Stimulated activated CD8-positive, alpha-beta memory T cell treated with anti-CD3 and anti-CD28 coated beads, Interleukin-12 subunit alpha, Interleukin-12 subunit beta, amount 100 ng/mL, for 4 hours (primary cell): ENCODE measurements at places on chromosomes 4 and X.

- DNase-seq = no peak
Observed at GRCh38 chrX:20595928-20596575, 329.3 kb upstream of the RPS6KA3 start.

GRCh38 chr4:7956270-7956808 lies 16.7 kb upstream of the AFAP1 start:
- DNase-seq = no peak

- no peak for DNase-seq
Observed at GRCh38 chrX:24702362-24703184, 8.9 kb downstream of the POLA1 start.

DNA sequence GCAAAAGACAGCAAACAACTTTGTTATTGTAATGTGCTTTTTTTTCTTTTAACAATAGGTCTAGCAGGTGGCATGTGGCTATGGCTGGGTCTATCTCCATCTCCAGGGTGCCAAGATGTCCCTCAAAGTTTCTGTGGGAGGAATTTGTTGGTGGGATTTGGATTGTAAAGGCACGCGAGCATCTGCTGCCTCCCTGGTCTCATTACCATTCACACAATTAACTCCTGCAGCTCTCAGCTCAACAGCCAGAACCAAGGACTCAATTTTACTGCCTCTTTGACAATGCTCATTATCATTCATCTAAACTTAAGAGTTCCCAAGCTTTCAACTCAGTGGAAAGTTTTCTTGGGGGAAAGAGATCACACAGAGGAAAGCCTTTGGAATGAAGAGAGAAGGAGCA lies 10.9 kb upstream of the PCDH18 start:
- no peak for DNase-seq

DNA sequence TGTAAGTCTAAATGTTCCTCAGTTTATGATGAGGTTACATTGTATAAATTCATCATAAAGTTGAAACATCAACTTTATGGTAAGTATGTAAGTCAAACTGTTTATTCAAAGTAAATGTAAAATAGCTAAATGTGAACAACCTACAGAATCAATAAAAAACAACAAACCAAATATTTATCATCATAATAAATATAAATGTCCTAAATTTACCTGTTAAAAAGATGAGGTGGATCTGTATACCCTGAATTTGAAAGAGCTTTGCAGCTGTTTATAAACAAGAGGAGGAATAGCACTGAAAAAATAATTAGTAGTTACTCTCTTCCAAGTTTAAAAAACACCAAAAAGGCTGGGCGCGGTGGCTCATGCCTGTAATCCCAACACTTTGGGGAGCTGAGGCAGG lies 13.7 kb downstream of the ABHD18 start:
- DNase-seq = no peak

DNA sequence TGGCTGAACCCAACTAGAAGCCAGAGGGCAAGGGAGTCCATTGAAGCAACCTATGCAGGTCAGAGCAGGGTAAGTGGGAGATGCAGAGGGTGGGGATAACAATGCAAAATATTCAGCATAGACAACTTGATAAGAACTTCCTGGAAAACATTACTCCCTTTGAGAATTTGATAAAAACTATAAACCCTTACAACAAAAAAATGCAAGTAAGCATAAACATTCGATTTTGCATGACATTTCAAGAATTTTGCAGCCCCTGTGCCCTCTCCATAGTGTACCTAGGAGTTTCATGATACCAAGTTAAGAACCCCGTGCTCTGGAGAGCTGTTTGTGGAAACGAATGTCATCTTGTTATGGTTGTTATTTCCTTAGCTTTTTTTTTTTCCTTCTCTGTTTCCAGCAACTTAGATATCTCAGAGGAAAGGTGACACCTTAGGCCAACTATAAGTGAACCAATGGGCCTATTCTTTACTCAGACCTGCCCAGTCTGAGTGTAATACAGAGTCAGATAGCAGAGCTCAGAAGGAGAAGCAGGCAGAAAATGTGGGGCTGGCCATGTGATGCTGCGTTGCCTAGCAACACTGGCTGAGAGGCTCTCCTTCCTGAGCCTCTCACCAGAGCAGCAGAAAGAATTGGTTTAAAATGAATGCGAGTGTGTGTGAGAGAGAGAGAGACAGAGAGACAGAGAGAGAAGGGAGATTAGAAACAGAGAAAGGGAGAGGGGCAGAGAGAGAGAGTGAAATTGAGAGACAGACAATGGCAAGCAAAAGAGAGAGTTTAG lies 36.7 kb upstream of the GABRQ start:
- DNase-seq = no peak

- DNase-seq = no peak
Observed at GRCh38 chr4:185716577-185717376, 95.2 kb downstream of the SORBS2 start.

- no peak for DNase-seq
Observed at GRCh38 chrX:372856-373640, 13.7 kb downstream of the PPP2R3B start.

DNA sequence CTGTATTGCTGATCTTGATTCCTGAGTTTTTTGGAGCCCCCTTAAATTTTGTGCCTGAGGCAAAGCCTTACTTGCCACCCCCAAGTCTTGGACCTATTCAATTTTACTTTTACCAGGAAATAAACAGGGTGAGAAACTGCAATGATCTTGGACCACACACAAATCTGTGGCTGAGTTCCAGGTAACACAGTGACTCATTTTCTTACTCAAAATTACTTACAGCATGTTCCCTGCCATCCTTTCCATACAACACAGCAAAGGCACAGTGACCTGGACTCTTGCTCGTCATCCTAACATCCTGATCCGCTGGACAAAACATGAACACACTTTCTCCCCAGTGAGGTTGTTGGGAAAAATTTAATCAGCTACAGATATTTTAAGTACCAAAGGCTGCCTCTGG lies 60.7 kb upstream of the S100G start:
- no peak for DNase-seq

- DNase-seq = no peak
Observed at GRCh38 chrX:110322603-110323002, 4.7 kb upstream of the AMMECR1 start.

GRCh38 chrX:3445806-3446490 lies 99.5 kb upstream of the MXRA5 start:
- DNase-seq = no peak

- DNase-seq = no peak
Observed at GRCh38 chr4:161823450-161823849, 340.4 kb downstream of the FSTL5 start.

GRCh38 chr4:11497972-11498371 lies 69.3 kb upstream of the HS3ST1 start:
- DNase-seq = no peak

GRCh38 chr4:77358315-77358928 lies 201.4 kb downstream of the CCNG2 start:
- no peak for DNase-seq

DNA sequence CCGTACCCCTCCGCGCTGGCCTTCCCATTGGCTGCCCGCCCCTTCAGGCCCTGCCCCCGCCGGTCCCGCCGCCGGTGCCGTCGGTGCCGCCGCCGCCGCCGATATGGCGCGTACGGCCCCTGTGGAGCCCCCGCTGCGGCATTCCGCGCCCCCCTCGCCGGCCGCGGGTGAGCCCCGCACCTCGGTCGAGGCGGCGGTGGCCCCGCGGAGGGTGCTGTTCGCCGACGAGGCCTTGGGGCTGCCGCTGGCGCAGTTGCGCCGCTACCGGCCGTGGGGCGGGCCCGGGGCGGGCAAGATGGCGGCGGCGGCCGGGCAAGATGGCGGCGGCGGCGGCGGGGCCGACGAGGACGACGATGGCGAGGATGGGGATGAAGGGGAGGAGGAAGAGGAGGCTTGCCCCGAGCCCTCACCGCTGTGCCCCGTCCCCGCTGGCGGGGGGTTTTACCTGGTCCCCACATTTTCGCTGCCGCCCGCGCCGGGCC lies at the start of gene PPP1R3F:
TSS of gene PPP1R3F (plus strand) at position 27 of the 482 bp plus-strand sequence. CDS start at position 104, 77 bp downstream.
- DNase-seq = no peak

- DNase-seq = no peak
Observed at GRCh38 chr4:20684852-20685763, 15.2 kb upstream of the PACRGL start.
